Epithelial cell of prostate (primary cell): ENCODE measurements at places on chromosomes 5 and 9.

DNA sequence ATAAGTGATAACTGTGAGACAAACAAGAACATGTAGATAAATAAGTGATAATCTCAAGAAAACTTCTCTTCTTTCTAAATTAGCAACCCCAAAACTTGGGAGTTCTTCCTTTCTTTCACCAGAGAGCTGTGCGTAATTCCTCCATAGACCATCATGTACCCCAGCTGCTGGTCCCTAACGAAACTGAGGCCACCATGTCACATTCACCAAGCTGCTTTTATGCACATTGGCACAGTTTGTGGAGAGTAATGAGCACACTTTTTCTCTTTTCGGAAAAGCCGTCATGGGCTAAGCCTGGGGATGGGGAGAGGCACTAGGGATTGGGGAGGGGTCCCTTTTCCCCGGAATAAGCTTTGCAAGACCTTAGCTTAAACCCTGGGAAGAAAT is 561.4 kb downstream of the BNC2 start:
- DNase-seq, result no peak

DNA sequence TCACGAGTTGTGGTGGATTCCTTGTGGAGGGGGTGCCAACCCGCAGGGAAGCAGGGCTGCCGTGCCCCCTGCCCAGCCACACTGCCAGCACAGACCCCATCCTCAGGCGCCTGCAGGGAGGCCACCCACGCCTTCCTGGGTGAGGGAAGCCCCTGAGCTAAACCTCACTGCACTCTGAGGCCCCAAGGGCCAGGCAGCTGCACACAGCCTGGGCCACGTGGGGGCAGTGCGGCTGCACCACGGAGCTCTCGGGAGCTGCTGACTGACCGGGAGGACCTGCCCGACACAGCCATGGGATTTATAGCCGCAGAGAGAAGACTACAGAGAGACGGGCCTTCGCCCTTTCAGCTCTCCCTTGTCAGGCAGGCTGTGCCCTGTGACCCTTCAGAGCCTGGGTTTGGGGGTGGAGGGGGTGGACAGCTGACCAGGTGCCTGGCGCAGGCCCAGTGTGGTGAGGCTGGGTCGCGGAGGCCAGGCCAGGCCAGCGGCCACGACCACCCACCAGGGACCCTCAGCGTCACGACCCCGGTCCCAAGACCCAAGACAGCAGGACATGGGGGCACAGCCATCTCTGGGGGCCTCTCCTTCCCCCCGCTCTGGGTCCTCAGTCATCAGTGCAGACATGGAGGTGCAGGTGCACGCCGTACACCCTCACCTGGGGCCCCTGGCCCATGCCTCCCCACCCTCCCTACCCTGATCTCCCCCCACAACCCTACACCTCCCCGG is 4.3 kb upstream of the AHRR start:
- DNase-seq, result no peak

DNA sequence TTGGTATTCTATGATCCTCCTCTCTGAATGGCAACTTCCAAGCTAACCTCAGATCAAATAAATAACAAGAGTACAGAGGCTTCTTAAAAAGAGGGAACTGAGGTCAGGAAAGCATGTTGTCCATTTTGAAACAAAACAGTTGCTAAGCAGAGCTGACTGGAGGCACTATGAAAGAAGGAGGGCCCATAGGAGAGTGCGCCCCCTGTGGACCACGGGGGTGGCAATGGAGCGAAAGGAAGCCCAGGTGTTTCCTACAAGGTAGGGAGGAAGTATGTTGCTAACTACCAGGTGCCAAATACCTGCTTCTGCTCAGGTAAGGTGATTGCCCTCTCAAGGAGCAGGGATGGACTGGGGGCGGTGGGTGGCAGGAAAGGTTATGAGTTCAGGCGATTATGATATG is 101.8 kb upstream of the MAST4 start:
- DNase-seq, result no peak

- no peak for DNase-seq
Measured at GRCh38 chr9:14749741-14750211, 27.2 kb upstream of the CER1 start.

DNA sequence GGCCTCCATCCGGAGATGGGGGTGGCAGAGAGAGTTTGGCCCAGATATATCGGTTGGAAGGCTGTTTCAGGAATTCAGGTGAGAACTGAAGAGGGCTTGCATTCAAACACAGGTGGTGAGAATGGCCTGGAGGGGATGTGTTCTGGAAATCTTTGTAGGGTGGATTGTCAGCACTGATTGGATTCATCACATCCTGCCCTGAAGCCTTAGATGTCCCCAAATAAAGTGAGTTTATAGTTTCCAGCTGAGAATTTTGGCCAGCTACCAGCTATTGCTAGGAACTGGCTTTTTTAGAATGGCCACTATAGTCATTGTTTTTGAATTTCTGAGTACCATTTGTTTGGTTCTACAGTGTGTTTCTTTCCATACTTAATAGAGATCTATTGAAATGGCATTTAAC is 46.1 kb upstream of the ANKH start:
- DNase-seq, result no peak

DNA sequence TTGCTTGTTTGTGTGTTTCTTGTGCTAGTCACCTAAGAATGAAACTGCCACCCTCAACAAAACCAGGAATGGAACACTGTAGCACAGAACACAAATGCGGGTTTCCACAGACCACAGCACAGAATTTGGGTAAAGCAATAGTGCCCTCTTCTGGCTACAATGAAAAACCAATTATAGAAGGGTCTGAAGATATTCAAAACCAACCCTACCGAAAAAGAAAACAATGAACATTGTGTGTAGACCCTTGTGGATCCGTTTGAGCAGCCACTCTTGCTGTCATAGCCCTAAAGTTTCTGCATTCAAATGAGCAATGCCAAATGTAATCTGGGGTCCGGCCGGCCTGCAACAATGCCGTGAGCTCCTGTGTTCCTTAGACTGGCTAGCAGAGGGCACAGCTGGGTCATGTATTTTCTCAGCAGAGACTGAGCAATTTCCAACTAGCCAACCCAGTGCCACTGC is 8.3 kb upstream of the ENC1 start:
- DNase-seq, result no peak

DNA sequence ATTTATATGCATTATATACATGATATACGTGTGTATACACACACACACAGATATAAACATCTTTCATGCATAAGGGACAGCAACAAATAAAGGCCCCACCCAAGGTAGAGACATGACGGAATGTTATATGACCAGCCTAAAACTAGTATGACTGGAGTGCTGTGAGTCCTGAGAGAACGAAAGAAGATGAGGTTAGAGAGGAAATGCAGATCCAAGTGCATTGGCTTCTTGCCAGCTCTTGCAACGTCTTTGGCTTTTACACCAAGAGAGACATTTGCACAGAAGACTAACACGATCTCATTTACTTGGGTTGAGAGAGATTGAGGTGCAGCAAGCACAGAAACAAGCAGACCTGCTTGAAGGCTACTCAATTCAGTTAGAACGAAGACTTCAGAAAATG is 23.0 kb downstream of the CDH10 start:
- DNase-seq, result no peak

GRCh38 chr5:133957591-133957990 is 10.8 kb downstream of the C5orf15 start:
- DNase-seq, result no peak

DNA sequence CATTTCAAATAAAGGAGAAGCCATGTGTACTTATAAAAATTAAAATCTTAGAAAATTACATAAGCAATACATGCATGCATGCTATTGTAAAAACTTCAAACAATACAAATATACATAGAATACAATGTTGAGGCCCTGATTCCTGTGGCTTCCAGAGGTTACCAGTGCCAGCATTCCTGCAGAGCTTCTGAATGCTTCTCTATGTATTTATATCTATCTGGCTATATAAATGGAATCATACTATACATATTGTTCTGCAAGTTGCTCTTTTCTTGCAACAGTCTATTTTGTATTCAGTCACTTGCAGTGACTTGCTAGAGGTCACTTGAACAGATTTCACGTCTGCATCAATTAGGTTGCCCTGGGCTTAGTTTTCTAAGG is 3.2 kb upstream of the IL12B start:
- DNase-seq, result no peak

GRCh38 chr9:17878810-17879370 is 300.0 kb downstream of the SH3GL2 start:
- DNase-seq, result no peak
